ENCODE measurements at places on chromosomes 3 and 15.

- DNase-seq = peak; percentile 27
These were observed 28.9 kb downstream of the ZXDC start for GRCh38 chr3:126446791-126447190.

DNA sequence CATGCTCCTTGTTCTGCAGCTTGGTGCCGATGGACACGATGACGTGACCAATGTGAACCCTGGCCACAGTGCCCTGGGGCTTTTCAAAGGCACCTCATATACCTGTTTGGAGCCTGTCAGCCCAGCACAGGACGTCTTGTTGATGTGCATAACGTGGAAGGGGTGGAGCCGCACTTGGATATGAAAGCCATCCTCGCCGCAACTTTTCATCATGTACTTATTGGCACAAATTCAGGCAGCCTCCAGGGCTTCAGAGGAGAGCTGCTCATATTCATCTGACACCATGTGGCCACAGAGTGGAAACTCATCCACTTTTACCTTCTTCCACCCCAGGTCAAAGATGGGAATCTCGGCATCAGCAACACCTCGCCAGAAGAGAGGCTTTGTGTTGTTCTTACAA lies 24.7 kb downstream of the POPDC2 start:
- DNase-seq = no peak

GRCh38 chr3:99774467-99774866 lies 43.2 kb upstream of the CMSS1 start:
- no peak for DNase-seq

- no peak for DNase-seq
These were observed 144.1 kb downstream of the VPS13C start for GRCh38 chr15:61916104-61916503.

DNA sequence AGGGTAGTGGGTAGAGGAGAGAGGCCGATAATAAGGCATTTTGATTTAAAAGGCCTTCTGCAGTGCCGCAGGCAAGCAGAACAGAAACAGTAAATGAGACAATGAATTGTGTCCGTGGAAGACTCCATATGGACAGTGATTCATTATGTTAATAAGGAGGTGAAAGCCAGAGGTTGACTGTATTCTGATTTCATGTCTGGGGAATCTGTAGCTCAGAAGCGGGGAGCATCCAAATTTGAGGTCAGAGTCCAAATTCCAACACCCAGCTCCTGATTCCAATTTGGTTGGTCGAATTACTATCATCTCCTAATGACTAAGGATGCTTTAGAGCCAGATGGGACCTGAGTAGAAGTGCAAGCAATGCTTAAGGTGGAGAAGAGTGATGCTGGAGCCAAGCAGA lies 1.0 kb upstream of the TBC1D21 start:
- no peak for DNase-seq

DNA sequence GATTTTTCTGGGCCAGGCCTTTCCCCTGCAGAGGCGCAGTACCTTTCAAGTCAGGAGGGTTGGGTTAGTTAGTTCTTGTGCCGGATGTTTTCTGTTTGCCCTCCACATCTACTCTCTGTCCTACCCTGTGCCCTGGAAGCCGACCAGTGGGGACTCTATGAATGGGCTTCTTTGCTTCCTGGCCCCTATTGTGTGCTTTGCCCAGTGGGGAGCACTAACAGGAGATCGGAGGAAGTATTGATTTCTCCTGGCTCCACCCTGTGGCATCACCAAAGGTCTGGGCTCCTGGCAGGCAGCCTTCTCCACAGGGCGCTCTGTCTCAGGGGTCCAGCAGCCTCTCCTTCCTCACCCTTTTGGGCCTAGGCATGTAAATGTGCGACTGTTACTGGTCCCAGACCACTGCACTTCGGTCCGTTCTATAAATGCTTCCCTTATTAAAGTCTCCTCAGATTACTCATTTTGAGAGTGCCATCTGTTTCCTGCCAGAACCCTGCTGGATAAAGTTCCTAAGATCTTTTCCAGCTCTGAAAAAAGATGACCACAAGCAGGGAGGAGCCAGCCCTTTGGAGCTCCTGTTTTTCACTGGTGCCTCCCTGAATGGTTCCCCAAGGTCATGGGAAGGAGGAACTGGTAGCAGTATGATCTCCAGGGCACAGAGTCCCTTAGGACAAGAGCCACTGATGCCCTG lies 44.5 kb downstream of the CTDSPL start:
- DNase-seq = peak; percentile 61

DNA sequence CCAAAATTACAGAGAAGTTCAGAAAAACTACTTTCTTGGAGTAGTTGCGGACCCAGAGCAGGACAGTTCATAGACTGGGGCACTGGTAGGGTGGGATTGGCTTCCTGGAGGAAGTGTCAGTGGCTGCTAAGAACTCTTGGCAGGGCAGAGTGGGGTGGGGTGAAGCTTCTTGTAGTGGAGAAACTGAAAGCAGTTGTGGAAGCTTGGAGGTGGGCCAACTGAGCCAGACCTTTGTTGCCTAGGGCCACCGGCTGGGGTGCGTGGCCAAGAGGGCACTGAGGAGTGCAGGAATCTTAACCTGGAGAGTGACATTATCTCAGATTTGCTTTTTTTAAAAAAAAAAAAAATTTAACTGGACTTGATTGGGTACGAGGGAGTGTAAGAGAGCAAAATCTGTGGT lies 3.1 kb downstream of the KAT2B start:
- DNase-seq = no peak

DNA sequence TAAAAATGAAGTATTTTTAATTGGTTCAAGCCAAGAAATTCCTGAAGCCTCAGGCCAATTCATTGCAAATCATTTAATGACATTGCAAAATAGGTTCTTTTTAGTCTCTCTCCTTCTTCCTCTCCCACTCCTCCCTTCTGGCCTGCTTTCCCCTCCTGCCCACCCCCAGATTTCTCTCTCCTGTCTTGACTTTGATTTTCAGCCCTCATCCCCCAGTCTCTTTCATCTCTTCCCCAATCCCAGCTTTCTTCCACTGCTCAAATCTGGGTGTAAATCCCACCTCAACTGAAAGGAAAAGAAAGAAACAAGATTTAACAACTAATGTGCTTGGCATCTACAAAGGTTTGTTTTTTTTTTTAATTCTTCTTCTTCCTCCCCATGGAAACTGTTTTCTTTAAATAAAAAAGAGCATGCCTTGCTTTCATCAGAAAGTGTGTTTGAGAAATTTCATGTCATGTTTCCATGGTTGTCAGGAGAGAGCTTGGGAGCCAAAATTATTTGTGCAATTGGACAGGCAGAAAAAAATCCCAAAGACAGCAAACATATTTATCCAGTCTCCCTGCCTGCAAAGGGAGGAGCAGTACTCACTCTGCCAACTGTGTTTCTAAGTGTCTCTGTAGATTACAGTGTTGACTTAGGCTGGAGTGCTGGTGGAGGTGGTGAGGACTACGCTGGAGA lies 50.4 kb downstream of the BOC start:
- DNase-seq = no peak

GRCh38 chr3:51942603-51943450 lies 664 bp downstream of the PARP3 start:
- no peak for DNase-seq

- DNase-seq = no peak
These were observed 121.7 kb downstream of the EDEM1 start for GRCh38 chr3:5309171-5309570.

DNA sequence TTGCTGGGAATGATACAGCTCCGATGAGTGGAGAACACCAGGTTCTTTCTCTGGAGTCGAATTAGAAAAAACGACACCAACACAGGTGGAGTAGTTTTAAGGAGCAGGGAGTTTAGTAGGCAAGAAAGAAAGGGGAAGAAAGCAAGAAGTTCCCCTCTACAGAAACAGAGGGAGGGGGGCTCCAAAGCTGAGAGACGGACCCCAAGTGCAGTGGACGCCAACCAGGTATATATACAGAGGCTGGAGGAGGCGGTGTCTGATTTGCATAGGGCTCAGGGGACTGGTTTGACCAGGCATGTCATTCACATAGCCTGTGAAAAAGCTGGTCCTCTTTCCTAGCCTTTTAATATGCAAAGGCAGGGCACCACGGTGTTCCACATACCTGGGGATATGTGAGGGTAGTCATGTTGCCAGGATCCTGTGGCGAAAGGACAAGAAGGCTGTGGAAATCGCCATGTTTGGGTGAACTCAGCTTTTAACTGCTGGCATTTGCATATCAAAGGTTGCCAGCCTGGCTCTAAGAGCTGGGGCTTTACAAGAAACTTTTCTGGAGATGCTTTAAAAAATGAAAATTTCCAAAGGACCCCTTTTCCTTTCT lies 887.4 kb upstream of the EPHA6 start:
- no peak for DNase-seq

- peak; percentile 40 for DNase-seq
These were observed at the start of gene CAMK1 for GRCh38 chr3:9769426-9770275. Gene CAMK1 (minus strand): TSS chr3:9769947. CDS start chr3:9767749, 2,198 bp downstream.

DNA sequence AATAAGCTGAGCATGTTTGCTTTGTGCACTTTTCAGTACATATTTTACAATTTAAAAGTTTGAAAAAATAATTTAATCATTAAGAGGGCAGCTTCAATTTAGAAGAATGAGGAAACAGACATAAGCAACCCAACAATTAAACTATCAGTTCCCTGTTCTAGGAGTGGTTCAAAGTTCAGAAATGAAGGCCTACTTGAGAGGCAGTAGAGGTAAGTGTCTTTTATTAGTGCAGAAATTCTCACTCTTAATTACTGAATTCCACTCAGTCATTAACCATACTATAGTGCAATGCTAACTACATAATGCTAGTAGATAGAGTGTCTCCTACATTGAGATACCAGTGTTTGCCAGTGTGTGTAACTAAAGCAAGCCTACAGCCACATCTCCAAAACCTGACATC lies 73.1 kb downstream of the TNIK start:
- DNase-seq = no peak

DNA sequence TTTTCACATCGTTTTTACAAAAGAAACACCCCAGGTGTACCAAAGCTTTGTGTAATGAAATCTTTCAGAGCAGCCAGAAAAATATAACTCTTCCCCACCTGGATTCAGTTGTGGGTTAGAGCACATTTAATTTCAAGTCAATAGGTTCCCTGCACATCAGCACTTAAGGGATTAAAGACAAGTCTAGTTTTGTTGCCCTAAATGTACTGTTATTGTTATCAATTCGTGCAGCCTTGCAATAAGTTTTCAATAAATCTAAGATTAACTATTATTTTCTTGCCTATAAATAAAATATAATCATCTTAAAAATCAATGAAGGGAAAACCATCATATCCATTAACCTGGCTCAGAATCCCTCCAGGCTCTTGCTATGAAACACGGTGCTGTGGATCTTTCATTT lies 172.5 kb upstream of the CDIN1 start:
- DNase-seq = peak; percentile 49

GRCh38 chr15:99015698-99016568 lies 8.3 kb upstream of the PGPEP1L start:
- DNase-seq = no peak

GRCh38 chr3:44915702-44916438 lies 41.5 kb downstream of the TGM4 start:
- DNase-seq = no peak

- DNase-seq = no peak
These were observed 24.0 kb downstream of the CFAP100 start for GRCh38 chr3:126418661-126419131.

- no peak for DNase-seq
These were observed 6.5 kb upstream of the PHLDB2 start for GRCh38 chr3:111852540-111852939.

GRCh38 chr3:10140996-10141546 lies 507 bp upstream of the VHL start:
- no peak for DNase-seq

DNA sequence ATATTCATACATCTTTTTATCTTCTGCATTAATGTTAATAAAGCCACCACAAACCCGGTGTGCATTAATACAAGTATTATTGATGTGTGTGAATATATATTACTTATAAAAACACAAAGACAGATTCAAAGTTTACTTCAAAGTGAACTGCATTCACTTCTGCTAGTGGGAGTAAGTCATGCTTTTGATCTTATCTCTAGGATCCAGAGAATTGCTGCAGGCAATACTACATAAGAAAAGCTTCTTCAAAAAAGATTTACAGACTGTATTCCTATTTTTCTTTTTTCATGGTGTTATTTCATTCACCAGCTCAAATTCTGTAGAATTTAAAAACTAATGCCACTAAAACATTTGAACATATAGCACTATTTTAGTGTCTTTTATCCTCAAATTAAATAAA lies 87.5 kb upstream of the CBLB start:
- DNase-seq = no peak

GRCh38 chr15:94576889-94577533 lies 345.6 kb downstream of the MCTP2 start:
- DNase-seq = peak; percentile 14

- DNase-seq = no peak
These were observed 5.3 kb downstream of the CCDC80 start for GRCh38 chr3:112635674-112636073.

DNA sequence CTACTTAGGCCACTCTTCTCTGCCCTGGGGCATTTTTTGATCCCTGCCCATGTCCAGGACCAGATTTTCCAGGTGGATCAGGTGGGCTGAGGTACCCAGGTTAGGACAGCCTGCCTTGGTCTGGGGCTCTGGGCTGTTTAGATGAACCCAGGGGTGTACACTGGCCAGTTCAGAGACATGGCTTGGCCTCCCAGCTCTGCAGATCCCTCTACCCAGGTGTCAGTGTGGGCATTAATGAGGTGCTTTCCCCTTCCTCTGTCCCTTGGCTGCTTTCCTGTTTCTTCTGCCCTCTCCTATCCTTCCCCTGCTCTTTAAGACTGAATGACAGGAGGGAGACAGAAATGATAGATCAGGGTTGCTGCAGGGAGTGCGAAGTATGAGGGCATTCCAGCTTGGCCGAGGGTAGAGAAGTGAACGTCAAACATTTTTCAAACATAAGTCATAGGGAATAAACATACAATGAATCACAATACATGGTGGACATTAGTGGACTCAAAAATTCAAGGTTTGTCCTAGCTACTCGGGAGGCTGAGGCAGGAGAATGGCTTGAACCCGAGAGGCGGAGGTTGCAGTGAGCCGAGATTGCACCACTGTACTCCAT lies 30.5 kb downstream of the RTP1 start:
- no peak for DNase-seq

- DNase-seq = peak; percentile 18
These were observed 87.8 kb downstream of the NCEH1 start for GRCh38 chr3:172622916-172623700.

DNA sequence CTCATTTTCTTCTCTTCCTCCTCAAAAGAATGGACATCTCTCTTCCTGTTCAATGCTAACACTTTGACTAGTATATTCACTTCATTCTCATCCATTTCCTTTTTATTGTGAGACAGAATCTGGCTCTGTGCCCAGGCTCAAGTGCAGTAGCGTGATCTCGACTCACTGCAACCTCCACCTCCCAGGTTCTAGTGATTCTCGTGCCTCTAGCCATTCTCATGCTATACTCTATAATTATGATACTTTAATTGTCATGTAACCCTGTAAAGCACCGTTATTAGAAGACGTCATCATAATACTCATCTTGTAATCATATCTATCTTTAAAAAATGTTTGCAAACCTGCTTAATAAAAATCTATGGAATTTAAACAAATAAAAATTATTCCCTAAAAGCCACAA lies 107.0 kb downstream of the SHOX2 start:
- peak; percentile 15 for DNase-seq

DNA sequence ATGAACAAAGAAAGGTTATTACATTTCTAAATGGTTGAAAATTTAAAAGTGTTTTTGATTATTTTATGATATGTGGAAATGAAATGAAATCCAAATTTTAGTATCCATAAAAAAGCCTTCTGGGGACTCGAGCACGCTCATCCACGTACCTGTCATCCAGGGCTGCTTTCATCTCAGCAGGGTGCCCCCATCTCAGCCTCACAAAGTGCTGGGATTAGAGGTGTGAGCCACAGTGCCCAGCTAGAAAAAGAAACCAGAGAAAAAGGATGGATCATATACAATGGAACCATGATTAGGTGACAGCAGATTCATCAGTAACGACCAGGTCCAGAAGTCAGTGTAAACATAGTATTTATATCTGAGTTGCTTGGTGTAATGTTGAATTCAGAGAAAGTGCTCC lies 49.7 kb downstream of the STARD5 start:
- no peak for DNase-seq
